ENCODE measurements at places on chromosomes 1 and 21.

DNA sequence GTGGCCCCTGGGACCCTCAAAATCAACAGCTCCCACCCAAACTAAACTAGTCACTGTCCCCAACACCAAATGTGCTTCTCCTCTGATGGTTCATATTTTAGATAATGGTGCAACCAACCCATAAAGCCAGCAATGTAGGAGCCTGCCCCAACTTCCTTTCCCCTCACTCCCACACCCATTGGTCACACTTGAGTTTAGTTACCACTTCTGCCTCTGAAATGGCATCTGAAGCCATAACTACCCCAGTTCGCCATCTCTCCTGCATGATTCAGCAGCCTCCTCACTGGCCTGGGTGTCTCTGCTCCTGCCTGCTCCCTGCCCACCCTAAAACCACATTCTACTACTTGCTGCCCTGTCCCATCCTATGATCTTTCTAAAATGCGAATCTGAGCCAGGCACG, 3.4 kb upstream of the CDCP2 start:
- H3K4me3 ChIP-seq = no peak overlapping the region
- H3K36me3 ChIP-seq = no peaks in the 10 kb centered on the region
- DNase-seq = no peak

GRCh38 chr1:164562947-164563520, 4.0 kb downstream of the PBX1 start:
- no peaks in the 10 kb centered on the region for H3K36me3 ChIP-seq
- H3K27me3 ChIP-seq = peaks cover 8% of the 10 kb centered on the region
- H3K4me1 ChIP-seq = peaks cover 9% of the 10 kb centered on the region
- DNase-seq = no peak

- no peaks in the 10 kb centered on the region for H3K36me3 ChIP-seq
- DNase-seq = peak; percentile 27
- peaks cover 46% of the 10 kb centered on the region for H3K27me3 ChIP-seq
- no peak overlapping the region for H3K27ac ChIP-seq
These were observed 402 bp upstream of the AK4 start for GRCh38 chr1:65147424-65148177.

GRCh38 chr21:45818904-45819285, 162.7 kb upstream of the COL6A1 start:
- H3K27ac ChIP-seq = peak overlapping the region; percentile 56
- H3K27me3 ChIP-seq = no peaks in the 10 kb centered on the region
- peaks cover 15% of the 10 kb centered on the region for H3K4me1 ChIP-seq
- no peaks in the 10 kb centered on the region for H3K36me3 ChIP-seq

- no peak for DNase-seq
- H3K4me1 ChIP-seq = peaks cover 40% of the 10 kb centered on the region
- H3K27ac ChIP-seq = peak overlapping the region; percentile 9
- no peaks in the 10 kb centered on the region for H3K27me3 ChIP-seq
- no peaks in the 10 kb centered on the region for H3K36me3 ChIP-seq
These were observed 1.7 kb upstream of the TRAPPC10 start for GRCh38 chr21:44010429-44010828.

DNA sequence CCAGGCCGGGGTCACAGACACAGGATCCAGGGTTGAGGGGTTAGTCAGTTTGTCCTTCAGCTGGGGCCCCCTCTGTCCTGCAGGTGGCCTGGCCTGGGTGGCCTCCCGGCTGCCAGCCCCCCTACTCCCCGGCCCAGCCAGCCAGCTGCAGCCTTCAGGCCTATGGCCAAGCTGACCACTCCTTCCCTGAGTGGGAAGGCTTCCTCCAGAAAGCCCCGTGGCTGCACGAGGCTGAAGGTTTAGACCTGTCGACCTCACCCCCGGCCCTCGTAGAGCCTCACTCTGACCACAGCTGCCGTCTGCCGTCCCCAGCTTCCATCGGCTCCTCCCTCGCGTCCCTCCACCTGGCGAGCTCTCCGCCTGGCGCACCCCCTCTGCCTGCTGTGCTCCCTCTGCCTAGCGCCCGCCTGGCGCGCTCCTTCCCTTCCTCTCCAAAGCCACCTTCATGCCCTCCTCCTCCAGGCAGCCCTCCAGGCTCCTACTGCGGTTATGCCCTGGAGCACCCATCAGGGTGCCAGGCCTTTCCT, 9.6 kb downstream of the TTLL10 start:
- DNase-seq = no peak
- no peak overlapping the region for H3K4me3 ChIP-seq
- H3K4me1 ChIP-seq = peaks cover 9% of the 10 kb centered on the region
- no peaks in the 10 kb centered on the region for H3K27me3 ChIP-seq

Data from naive thymus-derived CD8-positive, alpha-beta T cell (primary cell).